AG10803 (cell line): ENCODE measurements at places on chromosomes 12 and 14.

- peak; percentile 9 for DNase-seq
These were observed 388.6 kb downstream of the CCDC91 start for GRCh38 chr12:28578833-28579252.

DNA sequence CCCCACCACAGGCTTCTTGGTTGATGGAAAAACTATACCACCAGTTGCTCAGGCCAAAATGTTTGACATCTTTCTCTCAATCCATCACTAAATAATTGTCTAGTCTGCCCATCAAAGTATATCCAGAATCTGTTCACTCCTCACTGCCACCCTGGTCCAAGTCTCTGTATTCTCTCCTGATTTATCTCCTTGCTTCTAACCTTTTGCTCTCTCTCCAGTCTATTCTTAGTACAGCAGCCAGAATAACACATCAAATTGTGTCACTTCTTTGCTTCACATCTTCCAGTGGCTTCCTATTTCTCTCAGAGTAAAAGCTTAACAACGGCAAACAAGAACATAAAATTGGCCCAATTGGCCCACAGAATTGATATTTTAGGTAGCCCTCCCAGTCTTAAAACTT, 272.8 kb downstream of the IPO8 start:
- no peak for DNase-seq

DNA sequence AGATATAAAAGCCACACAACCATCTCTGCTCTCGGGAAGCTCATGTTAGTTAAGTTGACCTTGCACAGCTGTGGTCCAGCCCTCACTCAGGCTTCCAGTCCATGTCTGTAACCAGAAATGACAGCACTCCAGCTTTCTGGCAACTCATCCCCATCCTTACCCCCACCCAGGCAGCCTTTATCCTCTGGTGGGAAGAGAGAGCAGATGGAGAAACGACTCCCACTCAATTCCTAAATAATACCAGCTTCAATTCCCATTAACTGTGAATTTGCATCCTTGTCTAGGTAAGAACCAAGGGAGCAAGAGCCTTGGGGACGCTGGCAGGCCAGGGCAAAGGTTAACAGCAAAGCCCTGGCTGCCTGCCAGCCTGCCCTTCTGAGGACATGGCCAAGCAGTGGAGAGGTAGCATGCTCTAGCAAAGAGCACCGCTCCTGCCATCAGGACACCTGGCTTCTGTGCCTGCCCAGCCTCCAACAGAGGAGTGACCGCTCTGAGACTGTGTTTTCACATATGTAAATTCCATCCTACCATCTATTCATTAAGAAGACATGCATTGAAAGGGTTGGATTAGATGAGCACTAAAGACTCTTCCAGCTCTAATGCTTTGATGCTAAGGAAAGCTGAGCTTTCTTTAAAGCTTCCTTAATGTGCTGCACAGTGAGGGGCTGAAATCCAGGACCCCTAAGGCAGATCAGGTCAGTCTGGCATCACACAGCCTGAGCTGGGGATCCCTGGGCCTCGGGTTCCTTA, 236.1 kb downstream of the GRIN2B start:
- no peak for DNase-seq

GRCh38 chr12:80041071-80041470, 58.3 kb upstream of the OTOGL start:
- DNase-seq, result no peak

- peak; percentile 82 for DNase-seq
These were observed 161.3 kb downstream of the KITLG start for GRCh38 chr12:88418856-88419497.

DNA sequence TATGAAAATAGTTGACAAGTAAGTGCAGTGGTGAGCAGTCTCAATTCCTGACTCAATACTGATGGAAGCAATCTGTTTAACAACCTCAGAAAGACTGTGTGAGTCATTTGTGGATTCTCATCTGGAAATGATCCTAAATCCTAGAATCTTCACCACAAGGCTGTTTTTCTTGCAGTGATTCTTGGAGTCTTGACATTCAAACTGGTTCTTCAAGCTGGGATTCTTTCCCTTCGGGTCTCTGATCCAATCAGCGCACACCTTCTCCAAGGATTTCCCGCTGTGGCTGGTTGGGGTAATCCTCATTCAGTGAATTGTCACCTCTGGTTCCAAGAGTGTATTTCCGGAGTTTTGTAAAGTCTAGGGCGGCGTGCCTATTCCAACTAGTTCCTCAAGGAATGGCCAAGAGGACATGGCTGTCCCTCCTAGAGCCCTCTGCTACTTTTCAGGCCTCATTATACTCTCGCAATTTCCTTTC, 37.7 kb upstream of the FOXJ2 start:
- peak; percentile 95 for DNase-seq

DNA sequence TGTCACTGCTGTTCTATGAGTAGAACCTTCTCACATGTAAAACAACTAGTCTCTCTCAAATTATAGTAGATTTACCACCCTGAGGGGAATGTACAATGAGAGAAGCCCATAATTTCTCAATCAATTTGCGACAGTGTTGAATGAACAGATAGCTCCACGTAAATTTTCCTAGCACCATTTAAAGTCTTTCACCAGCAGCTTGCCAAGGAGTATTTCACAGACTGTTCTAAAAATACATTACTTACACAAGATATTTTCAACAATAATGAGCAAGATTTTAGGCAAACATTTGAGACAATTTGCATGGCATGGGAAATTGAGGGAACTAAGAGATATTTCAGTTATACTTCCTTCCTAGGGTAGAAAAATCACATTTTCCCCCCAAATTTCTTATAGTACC, 151.6 kb downstream of the KICS2 start:
- DNase-seq, result no peak

- no peak for DNase-seq
These were observed 109.3 kb downstream of the VRK1 start for GRCh38 chr14:96906434-96906833.

GRCh38 chr14:103753774-103754173, 38.2 kb downstream of the ZFYVE21 start:
- no peak for DNase-seq

DNA sequence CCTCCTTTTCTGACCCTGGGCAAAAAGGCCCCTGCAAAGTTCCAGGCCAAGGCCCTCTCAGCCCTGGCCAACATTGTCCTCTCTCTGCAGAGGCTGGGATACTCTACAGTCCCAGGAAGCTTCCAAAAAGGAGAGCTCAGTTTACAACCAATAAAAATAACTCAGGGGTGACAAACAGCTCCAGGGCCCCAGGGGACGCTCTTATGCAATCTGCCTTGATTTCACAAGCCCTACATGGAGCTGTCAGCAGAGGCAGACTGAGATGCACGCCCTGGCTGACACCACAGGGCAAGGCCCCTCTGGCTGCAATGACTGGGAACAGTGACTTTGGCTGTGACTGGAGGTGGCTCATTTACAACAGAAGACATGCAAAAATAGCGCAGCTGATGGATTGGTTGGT, 129.0 kb upstream of the MED13L start:
- DNase-seq, result peak; percentile 94

GRCh38 chr12:104049278-104049902, 597 bp downstream of the GLT8D2 start:
- DNase-seq, result peak; percentile 66

DNA sequence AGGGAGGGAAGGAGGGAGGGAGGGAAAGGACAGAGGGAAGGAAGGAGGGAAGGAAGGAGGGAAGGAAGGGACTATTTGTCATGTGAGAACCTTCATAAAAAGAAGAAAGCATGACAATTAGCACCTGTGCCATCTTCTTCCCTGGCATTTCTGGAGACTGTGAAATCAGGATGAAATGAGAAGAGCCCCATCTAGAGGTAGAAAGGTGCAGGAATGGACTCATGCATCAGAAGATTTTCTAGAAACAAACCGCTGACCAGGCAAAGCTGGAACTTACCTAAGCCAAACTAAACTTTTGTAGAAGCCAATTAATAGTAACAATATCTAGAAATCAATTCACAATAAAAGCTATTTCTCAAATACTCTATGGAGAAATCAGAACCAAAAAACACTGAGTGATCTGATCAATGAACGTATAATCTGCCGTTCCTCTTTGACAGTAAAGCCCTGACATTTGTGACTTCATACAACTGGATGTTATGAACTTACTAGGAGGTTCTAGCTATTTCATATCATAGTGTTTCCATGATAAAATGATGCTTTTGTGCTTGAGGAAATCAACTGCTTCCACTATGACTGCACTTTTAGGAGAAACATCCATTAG, 24.4 kb upstream of the CRACR2A start:
- peak; percentile 50 for DNase-seq

GRCh38 chr12:110077800-110078199, 29.5 kb upstream of the C12orf76 start:
- DNase-seq, result no peak

GRCh38 chr14:77603654-77604255, 12.7 kb downstream of the SPTLC2 start:
- no peak for DNase-seq

GRCh38 chr12:119381471-119382235, 47.1 kb downstream of the CCDC60 start:
- no peak for DNase-seq

GRCh38 chr14:69260190-69260860, 367 bp downstream of the GALNT16 start:
- no peak for DNase-seq

GRCh38 chr12:66934302-66935062, 255.6 kb upstream of the GRIP1 start:
- no peak for DNase-seq

DNA sequence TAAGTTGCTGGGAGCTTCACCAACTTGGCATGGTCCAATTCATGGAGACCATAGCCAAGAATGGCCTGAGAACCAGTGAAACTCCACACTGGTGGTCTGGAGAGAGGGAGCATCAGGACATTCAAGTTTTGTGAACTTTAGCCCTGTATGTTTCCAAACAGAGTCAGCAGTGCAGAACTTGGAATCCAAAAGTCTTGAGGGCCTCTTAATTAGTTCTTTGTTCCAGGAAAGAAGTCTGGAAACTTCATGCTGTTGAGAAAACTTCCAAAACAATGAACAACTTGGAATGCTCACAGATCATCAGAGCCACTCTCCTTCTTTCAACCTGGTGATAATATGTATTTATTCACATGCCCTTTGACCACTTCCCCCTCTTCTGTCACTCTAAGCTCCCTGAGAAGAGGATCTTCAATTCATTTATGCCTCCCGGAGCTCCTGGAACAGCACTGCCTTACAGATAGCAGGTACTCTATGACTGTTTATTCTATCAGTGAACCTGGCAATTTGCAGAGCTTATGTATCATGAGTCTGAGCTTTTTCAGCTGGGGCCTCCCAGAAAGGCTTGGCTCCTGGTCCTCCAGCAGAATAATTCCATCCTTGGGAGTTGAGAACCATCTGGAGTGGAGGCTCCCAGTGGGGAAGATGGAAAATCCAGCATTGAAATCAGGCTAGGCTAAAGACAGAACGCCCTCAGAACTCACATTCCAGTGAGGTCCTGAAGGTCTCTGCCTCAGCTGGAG, 191.4 kb downstream of the KTN1 start:
- no peak for DNase-seq

GRCh38 chr12:67852701-67853100, 136.5 kb upstream of the IFNG-AS1 start:
- no peak for DNase-seq

- DNase-seq, result no peak
These were observed 45.3 kb downstream of the R3HDM2 start for GRCh38 chr12:57385586-57385985.

- DNase-seq, result peak; percentile 43
These were observed at the start of gene CCDC85C for GRCh38 chr14:99603471-99604277. TSS of gene CCDC85C (minus strand) at chr14:99604207. CDS start at chr14:99603959, 248 bp downstream.

- DNase-seq, result no peak
These were observed 34.1 kb upstream of the OR10AD1 start for GRCh38 chr12:48237162-48237561.

DNA sequence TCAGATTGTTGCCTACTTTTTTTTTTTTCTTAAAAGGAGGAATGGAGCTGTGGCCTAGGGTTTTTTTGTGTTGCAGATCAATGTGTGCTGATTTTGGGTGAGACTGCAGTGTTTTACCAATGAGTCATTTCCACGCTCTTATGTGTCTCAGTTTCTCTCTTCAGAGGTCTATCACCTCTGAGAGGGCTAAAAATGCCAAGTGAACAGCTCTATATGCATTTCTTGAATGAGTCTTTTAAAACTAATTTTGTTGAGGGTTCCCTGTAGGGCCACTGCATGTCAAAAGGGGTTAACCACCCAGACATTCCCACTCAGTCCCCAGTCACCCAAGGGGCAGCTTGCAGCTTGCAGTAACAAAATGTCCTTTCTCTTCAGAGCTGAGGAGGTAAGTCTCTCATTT, 24.3 kb upstream of the GLIPR1L2 start:
- peak; percentile 30 for DNase-seq

GRCh38 chr14:55965851-55966250, 152.4 kb upstream of the PELI2 start:
- DNase-seq, result no peak

- DNase-seq, result no peak
These were observed 14.8 kb downstream of the SNW1 start for GRCh38 chr14:77746064-77746702.

- DNase-seq, result peak; percentile 25
These were observed 15.5 kb downstream of the PRKAB1 start for GRCh38 chr12:119683413-119683812.

- no peak for DNase-seq
These were observed at the start of gene LRRC9 for GRCh38 chr14:59919570-59920377. TSS of gene LRRC9 (plus strand) at chr14:59920144.
